ENCODE measurements at places on chromosomes 1 and 21. TPM values are rescaled to one million over a fixed set of nuclear protein-coding genes. Genes with fewer than 3 reads are reported as not detected.
A peak's percentile ranks its signal among the peaks of the same experiment; 100 is the strongest.

IGSF21 gene
- total RNA-seq, result 2.9 TPM

DNAJC11 gene
- total RNA-seq, result 53.3 TPM

HES2 gene
- total RNA-seq, result 5.0 TPM

KRTAP13-2 gene
- not detected for total RNA-seq

ESPN gene
- total RNA-seq, result 396 TPM

SNX7 gene
- 36.2 TPM for total RNA-seq

CASQ1 gene
- total RNA-seq, result 3.4 TPM

GRCh38 chr1:119549719-119550132 lies 42.7 kb downstream of the HSD3B1 start:
- DNase-seq, result peak; percentile 79

DNA sequence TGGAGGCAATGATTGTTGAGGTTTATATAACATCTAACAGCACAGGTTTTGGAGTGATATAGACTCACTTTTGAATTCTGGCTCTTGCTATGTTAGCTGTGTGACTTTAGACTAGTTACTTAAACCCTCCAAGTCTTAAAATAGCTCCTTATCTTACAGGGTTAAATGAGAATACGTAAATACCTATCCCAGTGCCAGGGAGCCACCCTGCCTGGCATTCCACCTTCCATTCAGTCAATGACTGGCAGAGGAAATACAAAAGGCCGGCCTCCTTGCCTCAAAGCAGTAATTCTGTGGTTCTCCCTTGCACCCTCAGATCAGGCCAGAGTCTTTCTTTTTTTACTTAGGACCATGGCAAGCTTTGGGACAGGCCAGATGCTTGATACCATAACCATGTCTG lies 31.8 kb downstream of the DBT start:
- no peak for DNase-seq

- DNase-seq, result no peak
Measured at GRCh38 chr1:198007687-198008607, 90.8 kb downstream of the LHX9 start.

DNA sequence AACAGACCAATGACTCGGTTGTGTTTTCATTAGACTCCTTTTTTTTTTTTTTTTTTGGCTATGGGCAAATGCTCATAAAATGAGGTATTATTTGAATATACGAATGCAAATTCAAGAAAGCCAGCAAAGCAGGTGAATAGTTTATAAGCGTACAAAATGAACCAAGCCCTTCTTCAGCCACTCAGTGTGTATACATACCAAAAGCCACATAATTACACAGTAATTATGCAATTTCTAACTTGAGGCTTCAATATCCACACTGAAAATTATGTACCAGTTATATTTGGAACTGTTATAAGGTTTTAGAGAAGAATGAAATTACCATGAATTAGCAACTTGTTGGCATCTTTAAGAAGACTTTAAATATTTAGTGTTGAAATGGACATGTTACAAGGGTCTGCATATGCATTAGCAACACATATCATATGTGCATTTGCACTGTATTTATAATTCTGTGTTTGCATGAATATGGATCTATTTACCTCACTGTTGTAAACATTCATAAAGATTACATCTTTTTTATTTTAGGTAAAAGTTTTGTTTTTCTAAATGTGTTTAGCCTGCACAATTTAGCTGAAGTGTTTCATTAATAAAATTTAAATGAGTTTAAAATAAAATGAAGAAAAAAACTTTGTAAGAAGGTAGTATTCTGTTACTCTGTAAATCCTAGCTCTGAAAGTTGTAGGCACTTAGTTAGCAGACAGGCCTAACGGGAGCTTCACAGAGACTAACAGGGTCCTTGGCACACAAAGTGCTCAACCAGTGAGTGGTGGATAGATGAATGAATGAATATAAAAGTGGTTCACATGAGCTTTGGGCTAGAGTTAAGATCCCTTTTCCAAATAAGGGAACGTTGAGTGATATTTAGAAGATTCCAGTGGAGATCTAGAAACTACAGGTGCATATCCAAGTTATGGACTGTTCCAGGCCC lies 241.0 kb upstream of the NFIA start:
- DNase-seq, result no peak

GRCh38 chr1:201397675-201398074 lies 1.4 kb downstream of the LAD1 start:
- DNase-seq, result no peak

DNA sequence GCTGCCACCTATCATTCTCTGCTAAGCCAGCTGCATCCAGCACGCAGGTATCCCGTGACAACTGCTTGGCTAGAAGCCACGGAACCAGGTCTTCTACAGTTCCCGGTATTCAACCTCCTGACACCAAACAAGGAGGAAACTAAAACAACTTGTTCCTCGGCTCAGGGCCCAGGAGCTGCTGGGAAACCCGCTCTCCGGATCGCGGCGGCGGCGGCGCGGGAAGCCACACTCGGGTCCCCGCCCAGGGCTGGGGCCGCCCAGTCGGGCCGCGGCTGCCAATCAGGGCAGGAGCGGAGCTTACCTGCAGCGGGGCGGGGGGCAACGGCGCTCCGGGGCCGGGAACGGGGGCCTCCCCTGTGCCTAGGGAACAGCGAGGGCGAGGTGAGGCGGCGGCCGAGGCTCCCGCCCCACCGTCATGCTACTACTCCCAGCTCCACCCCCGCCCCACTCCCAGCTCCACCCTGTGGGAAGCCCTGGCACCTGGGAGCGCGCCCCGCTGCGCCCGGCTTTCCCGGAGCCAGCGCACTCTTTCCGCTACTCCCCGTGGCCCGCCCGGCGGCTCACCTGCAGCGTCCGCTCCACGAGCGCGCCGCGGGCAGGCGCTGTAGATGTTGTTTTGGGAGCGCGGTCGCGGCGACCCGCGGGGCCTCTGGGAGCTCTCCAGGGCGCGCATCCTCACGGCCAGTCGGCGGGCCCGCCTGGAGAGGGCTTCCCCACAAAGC lies 12.1 kb downstream of the IL24 start:
- DNase-seq, result peak; percentile 66

- DNase-seq, result no peak
Measured at GRCh38 chr21:44598061-44598460, 2.3 kb upstream of the KRTAP10-7 start.

- no peak for DNase-seq
Measured at GRCh38 chr1:228142701-228143136, 2.6 kb downstream of the GUK1 start.

DNA sequence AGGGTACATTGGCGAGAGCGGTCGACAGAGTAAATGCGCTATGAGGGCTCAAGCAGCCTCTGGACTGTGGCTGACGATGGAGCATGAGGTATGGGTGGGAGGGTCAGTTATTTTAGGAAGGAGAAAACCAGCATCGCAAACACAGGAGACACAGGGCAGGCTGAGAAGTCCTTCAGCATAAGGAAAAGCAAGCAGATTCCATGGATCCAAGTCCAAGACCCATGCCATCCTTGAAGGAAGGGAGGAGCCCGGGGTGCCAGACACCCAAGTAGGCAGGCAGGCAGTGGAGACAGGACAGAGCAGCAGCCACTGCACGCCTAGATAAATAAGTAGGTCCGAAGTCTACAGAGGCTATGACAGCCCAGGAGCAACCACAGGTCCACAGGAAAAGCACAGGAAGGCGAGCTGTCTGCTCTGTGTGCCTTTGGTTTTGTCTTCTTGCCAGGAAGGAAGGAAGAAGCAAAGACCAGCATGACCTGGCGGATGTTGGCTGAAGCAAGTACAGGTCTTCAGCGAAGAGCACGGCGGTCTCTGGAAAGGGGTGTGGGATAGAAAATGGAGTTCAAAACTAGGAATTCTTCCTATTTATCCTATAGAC lies 76.4 kb upstream of the SLC45A1 start:
- DNase-seq, result no peak

DNA sequence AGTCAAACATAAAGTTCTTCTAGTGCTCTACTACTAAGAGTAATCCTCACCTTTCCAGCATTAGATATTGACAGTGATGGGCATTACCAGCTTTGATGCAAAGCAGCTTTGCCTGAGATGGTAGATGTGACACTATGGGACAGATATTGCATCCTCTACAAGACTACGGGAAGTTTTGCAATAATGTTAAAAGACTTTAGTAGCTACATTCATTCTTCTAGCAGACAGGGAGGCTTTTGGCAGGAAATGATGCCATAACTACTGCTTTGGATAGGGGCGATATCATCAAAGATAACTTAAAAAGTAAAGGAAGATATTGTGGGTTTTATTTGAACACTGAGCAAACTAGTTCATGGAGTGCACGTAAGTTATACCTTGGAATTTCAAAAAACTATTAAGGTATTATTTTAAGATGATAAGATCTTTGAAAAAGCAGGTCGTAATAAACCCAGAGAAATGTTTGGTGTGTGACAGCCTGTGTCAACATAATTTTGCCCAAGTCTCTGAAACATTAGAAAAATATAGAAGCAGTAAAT lies 368.3 kb upstream of the TMPRSS15 start:
- no peak for DNase-seq

DNA sequence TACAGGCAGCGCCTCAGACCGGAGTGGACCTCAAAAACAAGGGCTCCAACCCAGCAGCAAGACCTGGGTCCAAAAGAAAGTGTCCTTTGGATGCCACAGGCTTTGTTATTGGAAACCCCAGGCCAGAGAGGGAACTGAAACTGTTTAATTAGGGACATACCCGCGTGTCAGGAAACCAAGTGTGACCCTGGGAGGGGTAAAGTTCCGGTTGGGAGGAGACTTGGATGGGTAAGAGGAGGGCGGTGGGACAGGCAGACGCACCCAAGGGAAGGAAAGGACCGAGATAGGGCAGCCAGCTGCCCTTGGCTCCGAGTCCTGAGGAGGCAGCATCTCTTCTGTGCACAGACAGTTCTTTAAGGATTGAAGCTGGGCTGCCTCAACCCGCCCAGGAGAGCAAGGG lies 71.4 kb downstream of the CDC7 start:
- no peak for DNase-seq

GRCh38 chr1:181394766-181395165 lies 88.6 kb upstream of the CACNA1E start:
- DNase-seq, result no peak

- DNase-seq, result peak; percentile 59
Measured at GRCh38 chr1:212452323-212453155, 19.8 kb downstream of the NENF start.

DNA sequence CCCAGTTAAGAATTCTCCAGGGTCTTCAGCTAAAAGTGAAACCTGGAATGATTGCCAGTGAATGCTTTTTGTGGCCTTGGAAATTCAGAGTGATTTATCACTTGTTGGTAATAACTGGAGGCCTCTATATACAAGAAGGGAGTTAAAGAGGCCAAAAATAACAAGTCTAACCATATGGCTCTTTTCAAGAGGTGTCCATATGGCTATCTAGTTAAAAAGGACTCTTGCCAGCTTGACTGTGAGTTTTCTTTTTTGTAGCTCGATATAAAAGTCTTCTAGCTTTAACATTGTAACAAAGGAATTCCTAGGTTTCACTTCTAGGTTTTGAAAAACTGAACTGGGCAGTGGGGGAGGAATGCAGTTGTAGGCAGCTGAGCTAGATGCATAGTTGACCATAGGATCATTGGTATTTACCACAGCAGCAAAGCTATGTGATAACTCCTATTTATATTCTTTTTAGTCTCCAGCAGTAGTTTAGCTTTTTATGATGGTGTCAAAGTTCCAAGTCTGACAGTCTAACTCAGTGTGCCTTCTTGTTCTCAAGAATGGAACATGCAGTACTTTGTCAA lies 44.4 kb downstream of the CACHD1 start:
- DNase-seq, result no peak

DNA sequence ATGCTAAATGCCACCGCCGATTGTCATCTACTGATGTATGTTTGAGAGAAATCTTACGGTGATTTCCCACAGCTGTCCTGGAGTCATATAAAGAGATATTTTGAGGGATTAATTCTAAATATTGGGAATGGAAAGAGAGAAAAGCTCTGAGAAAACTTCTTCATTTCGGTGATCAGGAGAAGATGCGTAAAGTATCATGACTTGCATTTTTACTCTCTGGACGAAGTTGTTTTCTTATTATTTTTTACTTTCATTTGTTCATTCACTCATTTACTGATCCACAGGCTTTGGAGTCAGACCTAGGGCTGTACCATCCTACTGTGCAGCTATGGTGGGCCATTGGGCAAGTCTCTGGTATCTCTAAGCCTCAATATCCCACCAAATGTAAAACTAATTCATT lies 58.4 kb upstream of the RUNX1 start:
- DNase-seq, result no peak

- peak; percentile 42 for DNase-seq
Measured at GRCh38 chr1:202811296-202812175, 782 bp downstream of the PCAT6 start.

- DNase-seq, result no peak
Measured at GRCh38 chr1:229017091-229017490, 253.8 kb upstream of the RAB4A start.

DNA sequence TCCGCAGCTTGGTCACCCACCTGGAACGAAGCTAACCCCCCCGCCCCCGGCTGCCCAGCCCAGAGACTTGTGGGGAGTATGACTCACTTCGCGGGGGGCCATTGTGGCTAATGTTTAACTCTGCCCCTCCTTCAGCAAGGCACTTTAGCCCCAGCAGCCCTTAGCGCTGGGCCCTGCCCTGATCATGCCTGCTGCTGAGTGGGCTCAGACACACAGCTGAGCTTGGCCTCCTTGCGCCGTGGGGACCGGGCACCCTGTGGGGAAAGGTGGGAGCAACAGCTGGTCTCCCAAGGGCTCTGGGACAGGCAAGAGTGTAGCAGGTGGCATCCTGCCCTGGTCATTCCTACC lies 6.3 kb upstream of the LAD1 start:
- no peak for DNase-seq

DNA sequence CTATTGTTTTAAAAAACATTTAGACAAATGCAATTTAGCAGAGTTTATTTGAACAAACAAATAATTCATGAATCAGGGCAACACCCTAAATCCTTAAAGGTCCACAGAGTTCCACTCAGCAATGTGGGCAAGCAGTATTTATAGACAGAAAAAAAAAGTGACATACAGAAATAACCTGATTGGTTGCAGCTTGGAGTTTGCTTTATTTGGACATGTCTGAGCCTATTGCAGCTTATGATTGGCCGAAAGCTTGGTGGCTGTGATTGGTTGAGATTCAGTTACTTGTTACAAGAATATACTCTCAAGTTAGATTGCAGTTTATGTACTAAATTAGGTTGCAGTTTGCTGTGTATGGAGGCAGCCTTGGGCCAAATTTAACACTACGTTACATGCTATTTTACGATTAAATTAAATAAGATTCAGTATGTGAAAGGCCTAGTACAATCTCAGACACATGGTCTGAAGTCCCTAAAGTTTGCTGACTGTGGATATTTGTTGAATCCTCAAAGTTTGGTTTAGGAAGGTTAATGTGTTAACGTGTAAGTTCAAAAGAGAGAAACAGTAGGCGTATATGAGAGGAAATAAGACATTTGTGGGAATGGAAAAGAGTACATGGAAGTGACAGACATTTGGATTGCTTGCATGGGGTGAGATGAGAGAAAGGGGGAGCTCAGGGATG lies 6.9 kb upstream of the CAMSAP2 start:
- DNase-seq, result peak; percentile 38

Measured in testis (tissue), 5 donors.